NCI-H146 (cell line): ENCODE measurements at places on chromosomes 7 and 10.

- no peak for DNase-seq
These were observed 27.4 kb downstream of the ITGB8 start for GRCh38 chr7:20358106-20358505.

DNA sequence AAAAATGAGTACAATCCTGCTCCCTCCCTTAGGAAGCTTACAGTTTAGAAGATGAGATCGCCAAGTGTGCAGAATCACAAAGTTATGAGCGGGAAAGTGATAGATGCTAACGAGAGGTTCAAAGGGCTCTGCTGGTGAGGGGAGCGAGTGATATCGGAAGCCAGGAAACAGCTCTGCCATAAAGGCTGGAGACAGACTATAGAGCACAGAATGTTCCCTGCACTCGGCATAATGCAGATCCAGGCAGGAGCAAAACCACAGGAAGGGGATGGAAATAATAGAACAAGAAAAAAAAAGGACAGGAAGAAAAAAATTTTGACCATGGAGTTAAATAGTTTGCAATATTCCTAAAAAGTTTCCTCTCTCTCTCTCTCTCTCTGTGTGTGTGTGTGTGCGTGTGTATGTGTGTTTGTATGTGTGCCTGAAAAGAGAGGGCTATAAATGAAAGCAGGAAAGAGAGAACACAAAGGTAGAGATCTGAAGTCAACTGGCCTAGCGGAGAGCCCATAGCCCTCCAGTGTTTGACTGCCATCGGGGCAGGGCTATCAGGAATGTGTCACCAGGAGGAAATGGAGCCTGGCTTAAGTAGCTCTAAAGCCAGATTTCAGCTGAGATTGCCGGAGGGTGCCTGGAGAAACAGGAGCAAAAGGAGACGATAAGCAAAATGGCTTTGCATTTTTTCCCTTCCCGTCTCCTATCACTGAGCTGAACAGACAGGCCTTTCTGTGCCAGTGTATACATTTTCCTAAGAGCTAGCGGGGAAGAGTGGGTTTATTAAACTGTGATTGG is 175.8 kb upstream of the LYZL1 start:
- DNase-seq: no peak

DNA sequence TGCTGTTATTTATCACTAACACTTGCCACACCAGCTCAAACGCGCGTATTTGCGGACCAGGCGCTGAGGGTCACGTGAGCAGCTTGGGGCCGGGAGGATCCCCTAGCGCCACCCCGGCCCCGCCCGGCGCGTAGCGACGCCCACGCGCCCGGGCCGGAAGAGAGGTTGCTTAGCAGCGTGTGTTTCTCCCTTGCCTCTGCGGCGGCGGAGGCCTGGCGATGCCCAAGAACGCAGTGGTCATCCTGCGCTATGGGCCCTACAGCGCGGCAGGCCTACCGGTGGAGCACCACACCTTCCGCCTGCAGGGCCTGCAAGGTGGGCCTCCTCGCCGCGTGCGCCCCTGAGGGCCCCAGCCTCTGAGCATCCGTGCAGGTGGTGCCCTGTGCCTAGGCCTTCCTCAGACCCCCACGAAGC is at the start of gene C10orf53:
TSS of gene C10orf53 (plus strand) at position 172 of the 414 bp plus-strand sequence. CDS start at position 219, 47 bp downstream.
- peak; percentile 67 for DNase-seq

DNA sequence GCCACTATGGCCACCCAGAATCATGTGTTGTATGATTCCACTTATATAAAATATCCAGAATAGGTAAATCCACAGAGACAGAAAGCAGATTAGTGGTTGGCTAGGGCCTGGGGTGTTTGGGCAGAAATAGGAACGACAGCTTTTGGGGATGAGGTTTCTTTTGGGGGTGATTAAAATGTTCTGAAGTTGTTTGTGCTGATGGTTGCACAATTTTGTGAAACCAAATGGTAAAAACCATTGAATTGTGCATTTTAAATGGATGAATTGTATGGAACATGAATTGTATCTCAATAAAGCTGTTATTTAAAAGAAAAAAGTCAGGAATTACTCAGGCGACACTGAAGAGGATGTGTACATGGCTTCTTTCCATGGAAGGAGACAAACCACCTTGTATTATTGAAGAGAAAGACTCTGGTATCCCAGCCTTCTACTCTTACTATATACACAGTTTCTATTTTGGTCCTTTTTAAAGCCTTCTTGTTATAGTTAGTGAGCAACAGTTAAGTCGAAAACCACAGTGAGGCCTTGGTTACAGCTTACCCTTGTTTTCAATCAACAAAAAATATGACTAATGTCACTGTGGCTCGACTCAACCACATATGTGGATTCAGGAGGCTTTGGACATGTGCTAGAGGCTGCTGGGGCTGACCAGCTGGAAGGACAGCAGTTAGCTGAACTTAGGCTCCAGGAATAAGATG is 57.1 kb upstream of the KMT2E start:
- DNase-seq: no peak

DNA sequence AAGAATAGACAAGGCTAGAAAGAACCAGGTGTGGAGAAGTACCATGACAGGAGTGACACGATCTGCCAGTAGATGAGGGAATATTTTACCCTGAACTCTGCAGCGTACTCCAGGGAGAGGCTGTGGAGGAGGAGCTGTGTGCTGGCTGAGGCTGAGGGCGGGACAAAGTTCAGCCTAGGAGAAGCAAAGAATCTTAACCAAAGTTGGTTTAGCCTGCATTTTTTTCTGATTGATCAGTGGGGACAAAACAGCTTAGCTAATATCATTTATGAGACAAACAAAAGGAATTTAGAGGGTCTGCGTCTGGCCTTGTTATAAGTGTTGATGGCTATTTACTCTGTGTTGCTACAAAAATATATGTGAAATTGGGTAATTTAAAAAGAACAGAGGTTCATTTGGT is 5.2 kb upstream of the NPSR1 start:
- no peak for DNase-seq

DNA sequence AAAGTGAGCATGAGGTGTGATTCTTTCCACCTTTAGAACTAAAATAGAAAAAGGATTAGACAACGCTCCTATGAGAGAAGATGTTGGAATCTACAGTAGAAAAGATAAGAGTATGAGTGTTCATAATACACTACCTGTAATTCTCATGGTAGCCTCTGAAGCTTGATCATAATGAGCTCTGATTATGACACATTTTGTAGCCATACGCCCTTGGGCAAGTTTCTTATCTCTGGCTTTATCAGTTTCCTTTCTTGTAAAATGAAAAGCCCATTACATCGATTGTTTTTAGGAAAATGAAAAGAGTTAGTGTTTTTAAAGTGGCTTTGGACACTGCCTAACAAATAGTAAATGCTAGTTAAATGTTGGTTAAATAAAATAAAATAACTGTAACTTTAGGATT is 22.4 kb upstream of the PRSS58 start:
- no peak for DNase-seq

DNA sequence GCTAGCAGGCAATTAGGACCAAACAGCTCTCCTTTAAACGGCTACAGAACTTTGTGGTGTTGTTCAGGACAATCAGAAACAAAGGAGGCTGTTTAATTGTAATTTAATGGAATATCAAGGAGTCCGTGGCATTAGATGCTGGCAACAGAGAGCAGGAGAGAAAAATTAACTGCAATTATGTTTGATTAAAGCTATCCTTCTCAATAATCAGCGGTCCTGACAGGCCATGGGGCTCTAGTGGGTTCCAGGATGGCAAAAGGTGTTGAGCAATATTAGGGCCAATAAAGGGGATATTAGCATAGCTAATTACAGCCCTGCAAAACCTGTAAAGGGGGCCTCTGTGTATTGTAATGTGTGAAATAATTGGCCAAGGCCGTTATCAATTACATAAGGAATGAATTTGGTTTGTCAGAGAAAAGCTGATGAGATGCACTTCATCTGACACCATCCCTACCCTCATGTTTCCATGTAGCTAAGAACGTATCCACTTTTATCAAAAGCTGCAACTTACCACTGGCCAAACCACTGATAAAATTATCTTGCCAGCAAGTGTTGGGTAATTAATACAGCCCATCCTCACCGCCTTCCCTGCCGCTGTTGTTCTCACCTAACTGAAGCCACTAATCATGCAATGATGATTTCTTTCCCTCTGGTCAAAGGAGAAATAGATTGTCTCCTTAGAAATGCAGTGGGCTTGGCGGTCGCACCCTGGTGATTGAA is 81.6 kb downstream of the EBF3 start:
- DNase-seq: no peak

GRCh38 chr7:49766966-49767365 is 6.5 kb upstream of the VWC2 start:
- DNase-seq: no peak

DNA sequence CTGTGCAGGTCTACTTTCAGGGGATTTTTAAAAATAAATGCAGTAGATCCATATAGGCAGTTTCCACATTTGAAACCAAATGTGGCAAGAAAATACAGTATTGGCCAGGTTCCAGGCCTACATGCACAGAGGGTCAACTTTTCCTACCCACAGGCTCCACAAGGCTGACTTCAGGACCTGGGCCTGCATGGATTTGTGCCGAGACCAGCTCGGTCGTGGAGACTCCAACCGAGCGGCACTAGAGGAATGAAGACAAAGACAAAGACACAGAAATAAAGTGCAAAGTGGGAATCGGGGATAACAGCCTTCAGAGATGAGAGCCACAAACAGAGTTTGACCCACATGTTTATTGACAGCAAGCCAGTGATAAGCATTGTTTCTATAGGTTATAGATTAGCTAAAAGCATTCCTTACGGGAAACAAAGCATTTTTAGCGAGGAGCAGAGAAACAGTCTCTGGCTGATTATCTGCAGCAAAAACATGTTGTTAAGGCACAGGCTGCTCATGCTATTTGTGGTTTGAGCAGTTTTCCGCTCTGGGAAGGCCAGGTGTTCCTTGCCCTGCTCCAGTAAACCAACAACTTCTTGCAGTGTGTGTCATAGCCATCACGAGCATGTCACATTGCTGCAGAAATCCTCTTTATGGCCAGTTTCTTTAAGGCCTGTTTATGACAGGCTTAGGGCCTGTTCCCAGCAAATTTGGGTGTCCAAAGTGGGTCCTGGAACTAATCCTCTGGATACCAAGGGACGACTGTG is 52.6 kb downstream of the ZNF37A start:
- DNase-seq: no peak

GRCh38 chr7:29622335-29623265 is 59.0 kb downstream of the PRR15 start:
- DNase-seq: peak; percentile 47

- no peak for DNase-seq
These were observed 9.8 kb upstream of the MAFK start for GRCh38 chr7:1520539-1521234.

DNA sequence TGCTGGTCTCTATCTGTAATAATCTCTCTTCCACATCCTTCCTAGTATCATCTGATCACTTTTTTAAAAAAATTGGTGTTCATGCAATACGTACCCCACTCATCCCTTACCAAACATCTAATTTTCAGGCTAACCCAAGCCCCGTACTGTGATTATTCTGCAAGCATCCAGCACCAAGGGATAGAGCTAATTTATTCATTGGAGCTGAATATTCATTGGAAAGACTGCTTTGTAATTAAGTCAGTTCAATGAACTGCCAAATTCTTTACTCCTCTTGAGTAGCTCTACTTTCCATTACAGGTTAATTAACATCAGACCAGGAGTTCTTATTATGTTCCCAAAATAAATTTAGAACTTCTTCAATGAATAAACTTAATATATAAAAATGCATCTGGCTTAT is 66.4 kb upstream of the MRLN start:
- no peak for DNase-seq

DNA sequence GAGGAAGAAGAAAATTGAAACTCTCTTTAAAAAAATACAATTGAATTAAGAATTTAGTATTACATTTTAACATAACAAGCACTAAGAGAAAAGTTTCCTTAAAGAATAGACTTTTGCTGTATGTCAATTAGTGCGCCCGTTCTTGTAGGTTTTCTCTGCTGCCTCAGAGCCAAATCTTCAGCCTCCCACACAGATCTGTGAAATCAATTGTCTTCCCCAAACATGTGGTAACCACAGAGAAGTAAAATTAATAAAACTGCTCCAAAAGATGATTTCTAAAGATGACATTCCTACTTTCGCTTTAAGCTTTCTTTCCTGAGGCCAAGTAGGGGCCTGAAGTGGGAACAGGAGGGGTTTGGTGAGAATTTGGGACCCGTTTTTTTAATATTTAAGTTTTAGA is 113.2 kb upstream of the ADO start:
- DNase-seq: no peak

DNA sequence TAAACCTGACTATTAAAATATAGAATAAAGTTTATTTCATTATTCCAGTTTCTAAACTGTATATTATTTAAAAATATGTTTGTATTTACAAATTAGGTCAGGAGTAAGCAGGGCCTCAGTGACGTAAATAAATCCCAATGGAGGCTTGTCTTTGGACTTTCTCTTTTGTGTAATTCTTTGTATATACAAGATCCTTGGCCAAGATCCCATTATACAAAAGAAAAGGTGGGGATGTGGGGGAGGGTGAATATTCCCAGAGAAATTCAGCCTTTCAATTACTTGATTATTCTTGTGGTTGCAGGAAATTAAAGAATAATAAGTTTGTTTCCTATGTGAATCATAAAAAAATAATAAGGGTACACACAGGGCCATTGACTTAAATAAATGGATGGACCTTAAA is 178.7 kb upstream of the PRPS1L1 start:
- no peak for DNase-seq

- no peak for DNase-seq
These were observed 251.4 kb upstream of the HABP2 start for GRCh38 chr10:113301342-113301984.

DNA sequence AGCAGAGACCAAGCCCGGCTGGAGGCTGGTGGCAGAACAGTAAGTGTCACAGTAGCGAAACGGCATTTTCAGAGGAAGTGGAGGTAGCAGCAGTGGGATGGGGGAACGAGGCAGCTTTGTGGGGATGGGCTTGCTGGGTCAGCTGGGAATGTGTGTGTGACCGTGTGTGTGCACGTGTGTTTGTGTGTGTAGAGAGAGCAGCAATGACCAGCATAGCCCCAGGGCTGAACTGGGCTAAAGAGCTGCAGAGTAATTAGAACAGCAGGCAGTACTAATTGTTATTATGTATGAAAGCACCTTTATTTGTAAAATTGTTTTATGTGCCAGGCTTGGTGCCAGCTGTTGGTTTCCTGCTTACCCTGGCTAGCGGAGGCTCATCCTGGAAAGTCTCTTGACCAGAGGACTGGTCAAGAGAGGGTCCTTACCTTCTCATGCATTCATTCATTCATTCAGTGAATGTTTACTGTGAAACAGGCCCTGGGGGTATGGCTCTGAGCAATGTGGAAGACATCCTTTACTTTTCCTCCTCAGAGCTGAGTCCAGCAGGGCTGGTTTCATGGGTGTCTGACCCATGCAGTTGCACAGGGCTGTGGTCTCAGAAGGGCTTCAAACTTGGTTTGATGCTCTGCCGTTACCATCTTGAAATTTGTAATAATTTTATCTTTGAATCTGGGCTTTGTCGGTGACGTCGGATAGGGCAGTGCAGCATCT is 184.6 kb downstream of the SEC23IP start:
- DNase-seq: peak; percentile 94

GRCh38 chr10:71739358-71739900 is 19.9 kb upstream of the C10orf105 start:
- no peak for DNase-seq
